ENCODE measurements at places on chromosomes 1 and 21.
A peak's percentile ranks its signal among the peaks of the same experiment; 100 is the strongest.

- DNase-seq: no peak
Observed at GRCh38 chr1:28506907-28507246, 1.0 kb downstream of the RCC1 start.

- peak; percentile 95 for DNase-seq
Observed at GRCh38 chr1:93839307-93839706, 39.7 kb downstream of the DNTTIP2 start.

- DNase-seq: peak; percentile 17
Observed at GRCh38 chr21:46667741-46668380, 32.4 kb downstream of the PRMT2 start.

- DNase-seq: no peak
Observed at GRCh38 chr1:176193023-176193422, 14.1 kb downstream of the COP1 start.

DNA sequence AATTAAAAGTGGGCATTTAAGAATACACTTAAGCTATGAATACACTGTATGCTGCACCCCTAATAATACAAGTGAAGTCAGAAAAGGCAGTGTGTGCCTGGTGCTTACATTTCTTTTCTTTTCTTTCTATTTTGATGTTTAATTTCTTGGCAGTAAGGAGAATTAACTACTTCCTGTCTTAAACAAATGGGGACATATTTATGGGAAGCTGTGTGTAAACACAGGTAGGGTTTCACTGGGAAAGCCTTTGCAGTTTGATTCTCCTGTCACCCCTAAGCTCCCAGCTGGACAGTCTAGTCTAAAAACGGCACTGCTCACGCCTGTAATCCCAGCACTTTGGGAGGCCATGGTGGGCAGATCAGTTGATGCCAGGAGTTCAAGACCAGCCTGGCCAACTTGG, 146.0 kb downstream of the MIS18A start:
- DNase-seq: no peak

DNA sequence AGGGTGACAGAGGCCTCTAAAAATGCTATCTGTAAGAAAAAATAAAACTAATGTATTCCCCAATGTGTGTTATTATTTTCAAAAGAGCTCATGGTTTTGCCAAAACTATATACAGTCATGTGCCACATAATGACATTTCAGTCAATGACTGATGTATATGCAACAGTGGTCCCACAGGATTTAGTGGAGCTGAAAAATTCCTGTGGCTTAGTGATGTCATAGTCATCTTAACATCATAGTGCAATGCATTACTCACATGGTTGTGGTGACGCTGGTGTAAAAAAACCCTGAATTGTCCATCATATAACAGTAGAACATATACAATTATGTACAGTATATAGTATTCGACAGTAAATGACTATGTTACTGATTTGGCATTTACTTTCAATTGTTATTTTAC, 172.4 kb downstream of the CACNA1E start:
- DNase-seq: peak; percentile 21

- DNase-seq: no peak
Observed at GRCh38 chr1:66525086-66525485, 8.9 kb upstream of the SGIP1 start.

DNA sequence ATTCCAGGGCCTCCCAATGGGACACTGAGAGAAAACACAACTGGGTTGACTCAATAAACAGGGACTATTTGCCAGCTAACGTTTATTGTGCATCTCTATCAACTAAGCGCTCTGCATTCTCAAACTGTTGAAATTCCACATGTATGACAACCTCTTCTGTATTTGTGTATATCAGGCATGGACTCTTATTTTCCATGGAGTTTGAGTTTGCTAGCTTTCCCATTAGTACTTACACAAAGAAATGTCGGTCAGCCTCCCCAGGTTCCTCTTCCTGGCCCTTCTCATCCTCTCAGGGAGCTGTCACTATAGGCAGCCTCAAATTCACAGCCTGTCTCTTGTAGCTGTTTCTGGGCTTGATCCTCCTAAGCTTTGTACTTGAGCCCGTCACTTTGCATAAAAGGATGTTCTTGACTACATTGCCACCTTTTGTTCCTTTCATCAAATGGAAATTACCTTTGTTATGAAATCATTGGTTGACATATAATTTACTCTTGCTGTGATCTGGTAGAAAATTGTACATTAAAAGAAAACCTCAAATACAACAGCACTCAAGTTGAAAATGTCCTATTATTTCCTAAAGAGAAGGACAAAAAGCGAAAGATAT, 60.0 kb upstream of the NTPCR start:
- no peak for DNase-seq

DNA sequence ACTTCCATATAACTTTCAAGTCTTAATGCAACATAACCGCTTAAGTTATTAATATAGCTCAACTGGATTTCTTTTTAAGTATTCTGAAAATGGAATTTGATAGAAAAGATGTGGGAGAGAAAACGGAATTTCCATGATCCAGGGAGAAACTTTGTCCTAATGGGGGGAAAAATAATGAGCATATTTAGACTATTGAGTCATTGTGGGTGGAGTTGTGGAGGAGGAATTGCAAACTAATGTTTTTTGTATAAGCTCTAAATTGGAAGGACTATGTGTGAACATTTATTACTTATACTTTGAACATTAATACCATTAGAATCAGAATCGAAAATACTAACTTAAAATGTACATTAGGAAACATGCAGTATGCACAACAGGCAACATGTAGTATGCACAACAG, 159.9 kb upstream of the NEGR1 start:
- DNase-seq: peak; percentile 26

GRCh38 chr1:247465796-247466195, 7.9 kb upstream of the OR2B11 start:
- no peak for DNase-seq

Data from IMR-90 (cell line).